Endothelial cell of coronary artery (primary cell): ENCODE measurements at places on chromosomes 4 and X. TPM values are rescaled to one million over a fixed set of nuclear protein-coding genes. Genes with fewer than 3 reads are reported as not detected.

The VSIG4 gene
- not detected in 2 replicates for total RNA-seq

The GASK1B gene
- total RNA-seq, result 54.5 and 99.3 TPM in 2 replicates

The PLAC8 gene
- 0.09 TPM in 1 of 2 replicates, not detected in the other for total RNA-seq

The FGFBP1 gene
- total RNA-seq, result not detected in 2 replicates

The GLRA2 gene
- not detected in 2 replicates for total RNA-seq

The MAGEC2 gene
- not detected in 2 replicates for total RNA-seq

The AKAP4 gene
- not detected in 2 replicates for total RNA-seq

The TXK gene
- 0.18 and 0.75 TPM in 2 replicates for total RNA-seq

The ITIH6 gene
- not detected in 2 replicates for total RNA-seq

The PPP2R2C gene
- 0.09 and 0.66 TPM in 2 replicates for total RNA-seq

The ATP5ME gene
- 348 and 417 TPM in 2 replicates for total RNA-seq

The ZCCHC18 gene
- 1.6 and 1.8 TPM in 2 replicates for total RNA-seq

The HSFX4 gene
- total RNA-seq, result not detected in 2 replicates

The PRKG2 gene
- total RNA-seq, result 0.09 TPM in 1 of 2 replicates, not detected in the other

The ALPK1 gene
- 8.3 and 11.0 TPM in 2 replicates for total RNA-seq

The APLN gene
- 92.7 and 138 TPM in 2 replicates for total RNA-seq

The SLC38A5 gene
- total RNA-seq, result 63.0 and 69.0 TPM in 2 replicates

The SLC10A4 gene
- not detected in 2 replicates for total RNA-seq

The LONRF3 gene
- 6.2 and 6.5 TPM in 2 replicates for total RNA-seq

The TMEM129 gene
- 18.5 and 22.5 TPM in 2 replicates for total RNA-seq

The TEX13D gene
- not detected in 2 replicates for total RNA-seq

The EXOC1L gene
- total RNA-seq, result not detected in 2 replicates

The NR0B1 gene
- total RNA-seq, result not detected in 2 replicates

The WNK3 gene
- total RNA-seq, result 0.45 and 0.66 TPM in 2 replicates

The CLGN gene
- total RNA-seq, result 0.09 and 0.54 TPM in 2 replicates

The APOO gene
- total RNA-seq, result 7.7 and 8.5 TPM in 2 replicates

The RASL11B gene
- not detected in 2 replicates for total RNA-seq

The FOXR2 gene
- total RNA-seq, result not detected in 2 replicates

The ART3 gene
- total RNA-seq, result under 0.01 TPM in 1 of 2 replicates, not detected in the other

The GYPE gene
- 0.19 TPM in 1 of 2 replicates, not detected in the other for total RNA-seq

The PDE6B gene
- total RNA-seq, result 1.7 and 3.2 TPM in 2 replicates

The SLC6A8 gene
- total RNA-seq, result 3.4 and 7.9 TPM in 2 replicates

The CENPE gene
- 7.5 and 20.8 TPM in 2 replicates for total RNA-seq

The CCDC110 gene
- 0.36 and 0.75 TPM in 2 replicates for total RNA-seq

The AKAP14 gene
- not detected in 2 replicates for total RNA-seq

The GPR50 gene
- not detected in 2 replicates for total RNA-seq

The BLOC1S4 gene
- 13.2 and 13.7 TPM in 2 replicates for total RNA-seq

The CYBB gene
- total RNA-seq, result not detected in 2 replicates

The MAOB gene
- under 0.01 TPM in 1 of 2 replicates, not detected in the other for total RNA-seq

The JADE3 gene
- 9.8 and 11.2 TPM in 2 replicates for total RNA-seq

The IQSEC2 gene
- total RNA-seq, result 3.1 and 3.8 TPM in 2 replicates

The KLF8 gene
- total RNA-seq, result 0.09 and 0.66 TPM in 2 replicates

The GJB1 gene
- total RNA-seq, result not detected in 2 replicates

The DDX53 gene
- not detected in 2 replicates for total RNA-seq

The CXCL13 gene
- total RNA-seq, result not detected in 2 replicates

The CSAG3 gene
- total RNA-seq, result not detected in 2 replicates

The SYTL4 gene
- 14.2 and 17.2 TPM in 2 replicates for total RNA-seq

The IRF2 gene
- 18.4 and 23.0 TPM in 2 replicates for total RNA-seq

The OTC gene
- total RNA-seq, result not detected in 2 replicates

The KIF4A gene
- total RNA-seq, result 8.4 and 17.8 TPM in 2 replicates

The PABPC4L gene
- total RNA-seq, result 0.36 and 0.38 TPM in 2 replicates

The CXCL9 gene
- not detected in 2 replicates for total RNA-seq

The CT45A10 gene
- total RNA-seq, result not detected in 2 replicates

The PTPN13 gene
- total RNA-seq, result 1.9 and 7.0 TPM in 2 replicates

The AREG gene
- 0.09 and 0.75 TPM in 2 replicates for total RNA-seq

The FNIP2 gene
- 11.8 and 24.2 TPM in 2 replicates for total RNA-seq

The UGT2B10 gene
- total RNA-seq, result not detected in 2 replicates

The NDST3 gene
- total RNA-seq, result not detected in 2 replicates

The SCRG1 gene
- total RNA-seq, result under 0.01 TPM in 1 of 2 replicates, not detected in the other
